Sigmoid colon (tissue), 7 donors: ENCODE measurements at places on chromosomes 11 and 22. TPM values are rescaled to one million over a fixed set of nuclear protein-coding genes. Genes with fewer than 3 reads are reported as not detected.

GRCh38 chr11:125179895-125180294, 15.3 kb downstream of the PKNOX2 start:
- no peak overlapping the region for H3K4me3 ChIP-seq
- H3K27ac ChIP-seq: no peak overlapping the region
- H3K4me1 ChIP-seq: no peaks in the 10 kb centered on the region
- H3K36me3 ChIP-seq: no peaks in the 10 kb centered on the region

- DNase-seq: peak; percentile 77
- H3K27me3 ChIP-seq: no peaks in the 10 kb centered on the region
- H3K4me1 ChIP-seq: peaks cover 39% of the 10 kb centered on the region
- peak overlapping the region; percentile 80 for H3K27ac ChIP-seq
- H3K4me3 ChIP-seq: peak overlapping the region; percentile 89
Measured at GRCh38 chr22:43014316-43014868, 557 bp downstream of the PACSIN2 start.

- no peak overlapping the region for H3K4me3 ChIP-seq
- H3K36me3 ChIP-seq: no peaks in the 10 kb centered on the region
- no peak overlapping the region for H3K27ac ChIP-seq
- no peak for DNase-seq
- H3K4me1 ChIP-seq: peaks cover 15% of the 10 kb centered on the region
- no peaks in the 10 kb centered on the region for H3K27me3 ChIP-seq
Measured at GRCh38 chr11:88536616-88537265, 199.2 kb upstream of the CTSC start.

DNA sequence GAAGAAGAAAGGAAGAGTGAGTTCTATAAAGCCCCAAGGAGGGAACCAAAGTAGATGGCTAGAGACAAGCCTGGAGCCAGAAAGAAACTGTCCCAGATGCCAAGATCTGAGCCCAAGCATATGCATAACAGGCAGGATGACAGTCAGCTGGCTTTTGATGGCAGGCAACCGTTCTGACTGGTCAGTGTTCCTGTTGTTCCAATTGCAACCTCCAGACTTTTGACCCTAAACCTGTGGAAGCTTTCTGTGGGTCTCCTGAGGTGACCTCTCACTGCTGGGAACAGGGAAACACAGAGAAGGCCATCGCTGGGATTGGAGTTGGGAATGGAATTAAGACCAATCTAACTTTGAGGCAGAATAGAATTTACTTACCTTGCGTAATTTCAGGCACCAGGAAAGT, 21.6 kb upstream of the NNMT start:
- DNase-seq: no peak
- H3K4me3 ChIP-seq: no peak overlapping the region
- H3K36me3 ChIP-seq: no peaks in the 10 kb centered on the region
- H3K27me3 ChIP-seq: no peaks in the 10 kb centered on the region
- no peaks in the 10 kb centered on the region for H3K4me1 ChIP-seq
- no peak overlapping the region for H3K27ac ChIP-seq

TEAD1 gene
- 155 TPM for total RNA-seq
